ENCODE measurements at places on chromosomes 16 and 17. TPM values are rescaled to one million over a fixed set of nuclear protein-coding genes. Genes with fewer than 3 reads are reported as not detected.

The SLC52A1 gene
- 0.16 TPM for polyA plus RNA-seq

The ZCCHC14 gene
- polyA plus RNA-seq: 38.1 TPM

The NAA60 gene
- 70.8 TPM for polyA plus RNA-seq

- DNase-seq: no peak
Measured at GRCh38 chr16:10880594-10881452, 3.8 kb downstream of the CIITA start.

- no peak for DNase-seq
Measured at GRCh38 chr17:75864448-75864871, 9.3 kb upstream of the WBP2 start.

- DNase-seq: no peak
Measured at GRCh38 chr17:35477248-35477647, 28.7 kb upstream of the SLFN13 start.

DNA sequence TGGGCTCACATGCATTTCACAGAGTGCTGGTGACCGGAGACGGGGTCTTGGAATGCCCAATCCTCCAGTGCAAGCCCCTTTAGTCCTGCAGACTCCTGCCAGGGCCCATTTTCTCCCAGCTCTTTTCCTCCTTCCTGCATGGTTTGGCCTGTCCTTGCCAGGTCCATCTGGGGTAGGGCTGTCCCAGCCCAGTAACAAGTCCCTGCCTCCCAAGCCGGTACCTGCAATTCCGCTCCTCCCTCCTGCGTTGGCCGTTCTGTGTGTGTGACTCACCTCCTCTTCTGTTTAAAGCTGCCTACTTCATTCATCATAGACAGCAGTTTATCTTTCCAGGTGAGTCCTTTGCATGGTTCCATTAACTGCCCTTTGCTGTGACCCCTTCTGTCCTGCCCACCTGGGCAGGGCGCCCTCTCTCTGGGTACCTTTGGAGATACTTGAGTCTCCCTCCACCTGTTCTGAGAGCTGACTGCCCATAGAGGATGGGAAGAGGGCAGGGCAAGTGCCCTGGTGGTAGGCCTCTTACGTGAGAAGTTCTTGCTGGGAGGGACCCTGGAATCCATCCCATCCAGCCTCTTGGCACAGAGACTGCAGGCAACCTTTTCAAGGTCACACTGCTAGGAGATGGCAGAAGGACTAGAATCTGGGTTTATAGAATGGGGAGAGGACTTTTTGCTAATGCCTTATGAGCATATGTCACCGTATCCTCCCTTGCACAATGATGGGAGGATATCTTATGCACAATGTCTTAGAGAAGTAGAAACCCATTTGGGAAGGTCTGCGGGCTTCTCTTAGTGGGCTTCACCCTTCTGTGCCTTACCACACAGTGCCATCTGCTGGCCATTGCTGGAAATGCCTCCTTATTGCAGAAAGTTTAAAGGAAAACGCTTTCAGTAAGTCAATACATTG lies 29.7 kb upstream of the LGALS9 start:
- DNase-seq: peak; percentile 79

GRCh38 chr16:61968242-61969076 lies 67.8 kb downstream of the CDH8 start:
- no peak for DNase-seq

GRCh38 chr17:74202938-74203337 lies 540 bp upstream of the RPL38 start:
- no peak for DNase-seq

DNA sequence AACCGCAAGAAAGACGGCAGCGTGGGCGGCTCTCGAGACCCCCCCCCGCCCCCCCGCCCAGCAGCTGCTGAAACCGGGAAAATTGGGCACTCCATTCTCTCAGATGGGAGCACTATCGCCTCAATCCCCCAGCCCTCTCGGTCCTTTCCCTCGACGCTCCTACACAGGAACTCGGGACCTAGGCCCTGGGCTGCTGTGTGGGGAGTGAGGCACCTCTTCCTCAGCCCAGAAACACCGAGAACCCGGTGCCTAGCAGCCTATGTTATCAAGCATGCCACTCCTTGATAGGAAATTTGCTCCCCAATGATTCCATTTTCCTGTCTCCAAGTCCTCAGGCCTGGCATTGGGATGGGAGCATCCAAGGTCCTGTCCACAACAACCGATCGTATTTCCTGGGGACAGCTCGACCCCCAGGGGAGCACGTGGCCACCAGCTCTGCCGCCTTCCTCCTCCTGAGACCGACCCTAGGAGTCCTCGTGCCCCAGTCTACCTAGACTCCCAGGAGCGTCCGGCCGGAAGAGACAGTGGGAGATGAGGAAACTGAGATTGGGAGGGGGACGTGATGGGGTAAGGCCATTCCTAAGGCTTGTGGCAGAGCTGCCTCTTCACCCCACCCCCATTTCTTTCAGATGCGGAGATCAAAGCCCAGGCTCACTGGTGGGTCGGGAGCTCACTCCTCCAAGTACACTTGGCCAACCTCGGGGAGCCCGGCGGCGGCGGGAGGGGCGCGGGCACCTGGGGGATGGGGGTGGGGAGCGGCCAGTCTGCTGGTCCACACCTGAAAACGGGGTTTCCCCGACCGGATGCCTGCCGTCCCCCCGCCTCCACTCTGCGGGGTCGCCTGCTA lies 17.5 kb upstream of the CBX8 start:
- no peak for DNase-seq

DNA sequence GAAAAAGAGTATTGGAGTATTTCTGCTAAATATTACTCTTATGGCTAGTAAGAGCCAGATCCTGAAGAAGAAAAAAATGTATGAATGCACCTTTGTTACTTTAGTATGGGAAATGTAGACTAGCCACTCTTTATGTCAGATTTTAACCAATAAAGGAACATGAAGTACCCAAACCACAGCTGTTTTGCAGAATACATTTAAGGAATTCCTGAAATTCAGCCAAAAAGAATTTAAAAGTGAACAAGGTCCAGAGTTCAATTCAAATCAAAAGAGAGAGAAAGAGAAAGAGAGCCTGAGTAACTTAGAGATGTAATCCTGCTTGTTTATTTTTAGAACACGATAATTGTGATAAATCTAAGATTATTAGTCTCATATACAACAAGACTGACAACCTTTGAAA lies 1.2 kb downstream of the KCNJ16 start:
- DNase-seq: no peak

- no peak for DNase-seq
Measured at GRCh38 chr17:62206550-62206949, 141.5 kb upstream of the MED13 start.

- no peak for DNase-seq
Measured at GRCh38 chr17:48596735-48597527, 3.4 kb upstream of the HOXB5 start.

DNA sequence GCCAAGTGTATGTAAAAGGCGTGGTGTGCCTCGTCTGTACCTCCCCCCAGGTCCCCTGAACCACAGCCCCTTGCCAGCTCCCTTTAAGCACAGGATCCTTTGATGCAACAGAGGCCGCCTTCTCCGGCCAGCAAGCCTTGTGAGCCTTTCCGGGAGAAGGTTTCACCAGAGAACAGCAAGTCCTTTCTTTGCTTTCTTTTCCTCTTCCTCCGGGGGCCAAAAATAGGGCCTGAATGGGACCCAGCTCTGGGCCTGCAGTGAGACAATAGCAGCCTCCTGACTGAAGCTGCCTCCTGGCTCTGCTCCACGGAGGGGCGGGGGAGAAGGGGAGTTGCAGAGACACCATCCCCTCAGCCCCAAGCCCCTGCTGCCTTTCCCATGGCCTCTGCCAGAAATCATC lies 9.0 kb downstream of the ADGRG1 start:
- no peak for DNase-seq

- DNase-seq: no peak
Measured at GRCh38 chr17:8161289-8162232, 1.2 kb downstream of the VAMP2 start.

GRCh38 chr16:69831212-69832123 lies 69.3 kb downstream of the WWP2 start:
- no peak for DNase-seq

DNA sequence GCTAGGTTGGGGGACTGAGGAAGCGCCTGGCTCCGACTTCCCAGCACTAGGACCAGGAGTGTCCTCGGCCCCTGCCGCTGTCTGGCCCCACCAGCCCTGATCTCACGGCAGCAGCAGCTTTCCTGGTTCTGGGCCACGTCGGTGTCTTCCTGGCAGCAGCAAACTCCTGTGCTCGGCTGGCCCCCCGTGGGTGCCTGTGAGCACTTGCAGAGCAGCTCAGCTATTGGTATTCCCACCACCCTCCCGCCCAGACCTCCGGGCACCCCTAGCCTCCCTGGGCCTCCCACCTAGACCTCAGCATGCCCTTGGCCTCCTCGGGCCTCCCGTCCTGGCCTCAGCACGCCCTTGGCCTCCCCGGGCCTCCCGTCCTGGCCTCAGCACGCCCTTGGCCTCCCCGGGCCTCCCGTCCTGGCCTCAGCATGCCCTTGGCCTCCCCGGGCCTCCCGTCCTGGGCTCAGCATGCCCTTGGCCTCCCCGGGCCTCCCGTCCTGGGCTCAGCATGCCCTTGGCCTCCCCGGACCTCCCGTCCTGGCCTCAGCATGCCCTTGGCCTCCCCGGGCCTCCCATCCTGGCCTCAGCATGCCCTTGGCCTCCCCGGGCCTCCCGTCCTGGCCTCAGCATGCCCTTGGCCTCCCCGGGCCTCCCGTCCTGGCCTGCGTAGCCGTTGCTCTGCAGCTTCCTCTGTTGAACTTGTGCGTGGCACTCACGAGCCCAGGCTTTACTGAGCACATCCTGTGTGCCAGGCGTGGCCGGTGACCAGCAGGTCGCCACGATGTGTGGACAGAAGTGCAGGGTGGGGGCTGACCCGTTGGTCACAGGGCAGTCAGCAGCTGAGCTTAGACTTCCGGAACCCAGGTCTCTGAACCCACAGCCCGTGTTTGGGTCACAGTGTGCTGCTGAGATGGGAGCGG lies 51.8 kb upstream of the ACSF3 start:
- DNase-seq: no peak

All from renal cortex interstitium (tissue), 15 donors.